Forelimb muscle (tissue), 1 donor: ENCODE measurements at places on chromosomes 13 and 19.

- no peak for DNase-seq
Measured at GRCh38 chr19:15109768-15110417, 2.7 kb downstream of the SYDE1 start.

- DNase-seq, result no peak
Measured at GRCh38 chr19:47230054-47230920, 712 bp downstream of the BBC3 start.

DNA sequence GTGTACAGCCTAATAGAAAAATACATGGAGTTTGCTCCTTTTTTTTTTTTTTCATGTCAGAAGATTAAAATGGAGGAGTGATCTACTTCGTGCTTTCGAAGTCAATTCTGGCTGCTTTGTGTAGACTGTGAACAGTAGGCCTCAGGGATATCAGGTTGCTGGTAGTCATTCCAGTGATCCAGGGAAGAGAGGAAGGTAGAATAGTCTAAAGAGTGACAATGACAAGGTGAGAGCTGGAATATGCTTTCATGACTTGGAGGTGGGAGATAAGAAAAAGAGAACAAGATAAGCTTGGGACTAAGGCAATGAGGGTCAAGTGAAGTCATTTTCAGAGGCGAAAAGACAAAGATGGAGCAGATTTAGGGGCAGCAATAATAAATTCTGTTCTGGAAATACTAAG is 111.3 kb upstream of the MIR17HG start:
- no peak for DNase-seq

- no peak for DNase-seq
Measured at GRCh38 chr19:39670998-39671397, 15.3 kb downstream of the LGALS16 start.

DNA sequence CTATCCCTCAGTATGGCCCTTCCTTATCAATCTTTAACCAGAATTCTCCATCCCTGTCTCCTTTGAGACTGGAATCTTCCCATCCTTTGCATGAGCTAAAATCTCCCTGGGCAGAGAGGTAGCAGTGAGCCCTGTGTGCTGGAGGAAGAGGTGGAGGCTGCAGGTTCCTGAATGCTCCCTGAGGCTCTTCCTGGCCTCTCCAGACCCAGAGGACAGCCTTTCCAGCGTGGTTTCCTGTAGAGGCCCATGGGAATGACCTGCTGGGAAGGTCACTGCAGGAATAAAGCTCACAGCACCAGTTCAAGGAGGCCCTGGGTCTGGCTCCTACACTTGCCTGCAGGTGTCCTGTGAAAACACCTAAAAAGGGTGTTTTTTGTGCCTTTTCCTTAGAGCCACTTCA is 4.6 kb downstream of the OR10H2 start:
- no peak for DNase-seq

GRCh38 chr13:39186205-39186875 is 148.1 kb downstream of the NHLRC3 start:
- peak; percentile 74 for DNase-seq

- no peak for DNase-seq
Measured at GRCh38 chr13:75302071-75302698, 179.8 kb downstream of the TBC1D4 start.

- no peak for DNase-seq
Measured at GRCh38 chr19:6039566-6040225, 61.8 kb upstream of the RANBP3 start.

DNA sequence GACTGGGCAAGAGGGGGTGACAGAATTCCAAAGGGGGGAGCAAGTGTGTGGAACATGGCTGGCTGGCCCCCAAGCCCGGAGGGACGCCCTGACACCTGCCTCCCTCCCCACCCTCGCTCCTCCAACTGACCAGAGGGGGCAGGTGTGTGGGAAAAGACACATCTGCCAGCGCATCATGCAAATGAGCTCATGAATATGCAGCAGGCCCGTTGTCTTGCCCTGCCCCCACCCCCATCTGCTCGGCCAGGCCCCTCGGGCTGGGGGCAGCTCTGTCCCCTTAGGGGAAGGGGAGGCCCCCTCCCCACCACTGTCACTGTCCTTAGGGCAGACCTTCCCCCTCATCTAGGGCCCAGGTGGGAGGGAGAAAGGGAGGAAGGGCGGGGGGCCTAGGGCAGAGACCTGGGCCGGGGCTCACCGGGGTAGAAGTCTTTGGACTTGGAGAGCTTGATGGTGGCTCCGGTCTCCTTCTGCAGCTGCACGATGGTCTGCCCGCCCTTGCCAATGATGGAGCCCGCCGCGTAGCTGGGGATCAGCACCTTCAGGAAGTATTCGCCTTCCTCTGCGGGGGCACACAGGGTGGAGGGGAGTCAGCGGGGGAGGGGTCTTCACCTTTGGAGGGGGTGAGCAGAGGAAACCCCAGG is 12.9 kb downstream of the NOVA2 start:
- no peak for DNase-seq

- no peak for DNase-seq
Measured at GRCh38 chr13:111508902-111509509, 188.6 kb downstream of the TEX29 start.

GRCh38 chr19:45814851-45815480 is at the start of gene RSPH6A:
Gene RSPH6A, minus strand, starts transcription at chr19:45815308. Its CDS starts 132 bp downstream, at chr19:45815176.
- DNase-seq, result no peak
